Activated T-cell treated with anti-CD3 and anti-CD28 coated beads, Interleukin-2, amount 50 U/mL, for 24 hours (primary cell): ENCODE measurements at places on chromosomes 2 and 18.

GRCh38 chr2:73827018-73827417 is 1.7 kb upstream of the STAMBP start:
- DNase-seq = no peak

DNA sequence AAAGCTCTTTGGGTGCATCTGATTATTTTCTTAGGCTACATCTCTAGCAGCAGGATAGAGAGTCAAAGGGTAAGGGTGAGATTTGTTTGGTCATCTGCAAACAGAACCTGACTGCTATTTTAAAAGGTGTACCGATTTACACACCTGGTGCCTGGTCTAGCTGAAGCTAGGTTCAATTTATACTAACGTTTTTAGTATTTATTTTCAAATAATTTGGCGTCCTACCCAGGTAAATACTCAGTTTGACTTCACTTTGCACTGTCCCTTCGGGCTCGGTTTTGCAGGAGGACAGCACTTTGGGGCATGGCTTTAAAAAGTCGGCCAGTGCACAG is 683 bp downstream of the PTRHD1 start:
- DNase-seq = no peak

- DNase-seq = no peak
These were observed 54.7 kb downstream of the THADA start for GRCh38 chr2:43541165-43541564.

GRCh38 chr2:110983133-110983532 is 137.6 kb upstream of the BCL2L11 start:
- no peak for DNase-seq

- no peak for DNase-seq
These were observed 141.7 kb downstream of the ZFP36L2 start for GRCh38 chr2:43084699-43085091.

DNA sequence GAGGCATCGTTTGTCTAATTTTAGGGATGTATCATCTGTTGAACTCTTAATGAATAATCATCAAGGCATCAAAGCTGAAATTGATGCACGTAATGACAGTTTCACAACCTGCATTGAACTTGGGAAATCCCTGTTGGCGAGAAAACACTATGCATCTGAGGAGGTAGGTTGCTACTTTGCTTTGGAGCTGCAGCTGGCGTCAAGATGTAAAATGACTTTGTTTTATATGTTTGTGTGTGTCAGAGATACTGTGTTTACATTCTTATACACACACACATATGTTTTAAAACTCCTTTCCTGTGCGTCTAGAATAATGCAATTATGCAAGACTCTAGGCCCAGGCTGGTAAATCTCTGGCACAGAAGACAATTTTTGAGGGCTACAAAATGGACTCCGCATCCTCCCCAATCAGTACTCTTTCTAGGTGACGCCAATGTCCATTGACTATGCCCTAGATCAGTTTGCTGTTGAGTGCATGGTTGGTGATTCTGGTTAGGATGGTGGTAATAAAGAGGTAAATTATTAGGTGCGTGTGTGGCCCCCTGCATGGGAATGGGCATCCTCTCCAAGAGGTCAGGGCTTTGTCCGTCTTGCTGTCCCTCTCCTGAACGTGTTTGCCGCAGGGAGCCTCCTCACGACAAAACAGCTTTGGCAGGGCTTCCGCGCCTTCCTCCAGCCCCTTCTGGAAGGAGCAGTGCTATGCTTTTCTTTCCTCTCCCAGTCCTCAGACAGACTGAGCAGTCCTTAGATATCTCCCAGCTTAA is 68.2 kb upstream of the EML6 start:
- no peak for DNase-seq

- no peak for DNase-seq
These were observed 3.0 kb downstream of the FZD7 start for GRCh38 chr2:202036601-202037037.
